ENCODE measurements at places on chromosomes 4 and X.

DNA sequence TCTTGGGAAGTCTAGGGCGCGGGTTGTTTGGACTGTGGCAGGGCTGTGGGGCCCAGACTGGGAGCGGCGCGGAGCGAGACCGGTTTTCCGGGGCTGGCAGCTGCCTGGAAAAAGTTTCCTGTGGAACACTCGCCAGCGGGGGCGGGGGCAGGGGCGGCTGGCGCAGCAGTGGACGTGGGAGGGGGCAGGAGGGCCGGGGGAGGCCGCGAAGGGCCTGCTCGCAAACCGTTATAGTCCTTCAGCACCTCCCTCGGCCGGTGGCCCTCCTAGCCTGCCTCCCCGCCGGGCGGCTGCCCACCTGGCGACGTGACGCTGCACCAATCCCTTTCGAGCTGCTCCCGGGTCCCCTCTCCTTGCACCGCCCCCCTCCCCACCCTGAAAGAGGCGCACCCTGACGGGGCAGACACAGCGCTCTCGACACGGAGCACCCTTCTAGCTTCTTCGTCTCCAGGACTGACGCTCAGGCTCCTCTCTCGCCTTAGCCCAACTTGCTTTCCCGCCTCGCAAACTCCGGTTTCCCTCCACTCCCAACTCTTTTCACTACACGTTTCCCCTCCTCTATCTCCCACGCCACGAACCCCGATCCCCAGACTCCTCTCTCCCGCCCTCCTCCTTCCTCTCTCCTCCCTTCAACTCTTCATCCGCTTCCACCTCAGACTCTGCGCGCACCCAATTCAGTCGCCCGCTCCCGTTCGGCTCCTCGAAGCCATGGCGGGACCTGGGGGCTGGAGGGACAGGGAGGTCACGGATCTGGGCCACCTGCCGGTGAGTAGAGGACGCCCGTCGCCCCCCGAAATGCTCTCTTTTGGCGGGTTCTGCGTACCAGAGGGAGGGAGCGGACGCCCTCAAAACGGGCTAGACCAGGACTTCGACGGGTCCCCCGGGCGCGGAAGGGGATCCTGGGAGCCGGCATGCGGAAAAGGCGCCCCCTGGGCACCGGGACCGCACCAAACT lies at the start of gene NRK:
NRK (plus strand) TSS at position 402 of the 954 bp plus-strand sequence; CDS start at position 709, 307 bp downstream.
- no peak for DNase-seq

DNA sequence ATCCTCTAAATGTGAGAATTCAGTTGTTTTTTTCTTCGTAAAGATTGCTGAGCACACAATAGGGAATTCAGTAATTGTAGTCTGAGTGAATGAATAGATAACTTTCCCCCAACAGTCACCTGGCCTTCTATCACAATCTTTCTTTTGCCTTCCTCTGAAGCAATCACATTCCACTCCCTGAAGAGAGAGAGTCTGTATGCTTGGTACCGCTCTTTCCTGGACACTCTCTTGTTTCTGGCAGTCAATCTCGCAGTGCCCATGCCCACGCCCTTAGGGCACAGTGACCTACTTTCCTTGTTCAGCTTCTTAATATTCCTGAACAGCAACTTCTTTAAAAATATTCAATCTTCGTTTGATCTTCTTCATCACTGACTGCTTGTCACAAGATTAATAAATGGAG lies 255.9 kb downstream of the ADAMTS3 start:
- DNase-seq = no peak

GRCh38 chr4:110501826-110502225 lies 25.9 kb downstream of the ENPEP start:
- DNase-seq = no peak

DNA sequence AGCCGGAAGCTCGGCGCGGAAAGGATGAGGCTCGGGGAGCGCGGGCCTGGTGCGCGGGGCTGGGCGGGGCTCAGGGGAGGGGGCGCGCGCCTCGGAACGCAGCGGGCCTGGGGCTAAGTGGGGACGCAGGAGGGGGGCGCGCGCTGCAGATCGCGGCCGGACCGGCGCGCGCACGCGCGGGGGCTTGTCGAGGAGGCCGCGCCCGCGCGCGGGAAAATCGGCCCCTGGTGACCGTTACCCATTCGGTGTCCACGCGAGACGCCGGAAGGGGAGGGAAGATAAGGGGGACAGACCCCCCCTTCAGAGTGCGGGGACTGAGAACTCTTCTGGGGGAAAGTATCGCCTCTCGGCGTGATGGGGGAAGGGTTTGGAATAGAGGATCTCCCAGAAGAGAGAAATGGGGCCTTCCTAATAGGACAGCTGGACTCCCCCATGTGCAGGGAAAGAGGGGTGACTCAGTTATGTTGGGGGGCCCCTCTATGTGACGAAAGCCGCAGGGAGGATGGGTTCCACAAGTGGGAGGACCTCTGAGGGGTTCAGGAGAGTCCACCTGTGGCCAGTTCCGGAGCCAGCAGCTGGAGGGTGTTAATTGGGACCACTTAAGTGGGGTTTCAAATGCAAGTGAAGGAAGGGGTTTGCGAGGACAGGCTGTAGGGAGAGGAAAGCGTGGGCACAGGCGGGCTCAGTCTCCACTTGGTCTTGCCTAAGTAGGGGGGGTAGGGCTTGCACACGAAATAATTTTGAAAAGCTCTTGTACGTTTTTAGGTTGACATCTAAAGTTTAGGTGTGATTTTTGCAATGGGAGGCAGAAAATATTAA lies 584 bp downstream of the SUV39H1 start:
- DNase-seq = no peak

DNA sequence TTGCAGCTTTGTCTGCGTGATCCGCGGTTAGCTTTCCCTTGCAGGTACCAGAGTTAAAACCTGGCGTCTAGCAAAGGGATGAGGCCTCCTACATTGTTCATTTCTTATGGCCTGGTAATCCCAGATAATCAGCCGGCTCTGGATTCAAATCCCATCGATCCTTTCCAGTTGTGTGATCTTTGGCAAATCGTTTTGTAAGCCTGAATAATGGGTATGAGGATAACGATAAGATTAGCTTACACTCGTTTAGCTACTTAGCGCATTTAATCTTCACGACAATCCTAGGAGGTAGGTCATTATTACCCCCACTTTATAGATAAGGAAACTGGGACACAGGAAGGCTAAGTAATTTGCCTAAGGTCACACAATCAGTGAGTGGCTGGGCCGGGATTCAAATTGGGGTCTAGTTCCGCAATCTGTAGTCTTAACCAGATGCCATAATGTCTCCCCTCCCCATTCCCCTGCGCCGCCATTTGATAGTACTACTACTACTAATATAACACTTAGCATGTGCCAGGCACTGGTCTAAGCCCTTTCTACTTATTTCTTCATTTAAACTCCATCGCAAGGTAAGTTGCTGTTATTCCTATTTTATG lies 1.7 kb upstream of the UBA1 start:
- no peak for DNase-seq

DNA sequence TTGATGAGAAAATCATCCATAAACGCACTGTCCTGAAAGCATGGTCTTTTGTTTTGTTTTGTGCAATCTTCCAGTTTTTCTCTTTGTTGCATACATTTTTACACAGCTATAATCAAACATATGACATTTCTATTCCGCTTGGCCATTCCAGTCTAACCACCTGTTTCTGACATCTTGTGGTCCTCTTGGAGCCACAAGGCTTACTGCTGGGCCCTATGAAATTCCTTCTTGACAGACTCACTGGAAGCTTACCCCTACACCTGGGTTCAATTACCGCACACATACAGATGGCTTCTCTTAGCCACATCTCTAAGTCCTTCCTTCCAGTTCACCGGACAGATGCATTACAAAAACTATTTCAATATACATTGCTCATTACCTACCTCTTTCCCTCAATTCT lies 72.4 kb downstream of the PAPSS1 start:
- DNase-seq = no peak

DNA sequence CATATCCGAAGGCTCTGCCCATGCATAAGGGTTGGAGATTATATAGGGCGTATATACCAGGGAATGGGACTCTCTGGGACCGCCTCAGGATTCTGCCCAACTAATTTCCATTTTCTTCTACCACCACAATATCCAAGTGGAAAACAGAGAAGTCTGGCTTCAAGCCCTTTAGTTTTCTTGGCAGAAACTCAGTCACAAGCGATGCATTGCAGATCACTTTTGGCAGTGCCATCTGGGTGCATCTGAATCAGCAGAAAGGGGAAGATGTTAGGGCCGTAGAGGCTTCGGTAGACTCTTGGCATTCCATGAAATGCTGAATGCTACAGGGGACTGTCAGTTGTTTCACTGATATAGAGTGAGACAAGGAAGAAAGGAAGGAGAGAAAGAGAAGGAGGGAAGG lies 94.1 kb upstream of the FAM9B start:
- DNase-seq = no peak

DNA sequence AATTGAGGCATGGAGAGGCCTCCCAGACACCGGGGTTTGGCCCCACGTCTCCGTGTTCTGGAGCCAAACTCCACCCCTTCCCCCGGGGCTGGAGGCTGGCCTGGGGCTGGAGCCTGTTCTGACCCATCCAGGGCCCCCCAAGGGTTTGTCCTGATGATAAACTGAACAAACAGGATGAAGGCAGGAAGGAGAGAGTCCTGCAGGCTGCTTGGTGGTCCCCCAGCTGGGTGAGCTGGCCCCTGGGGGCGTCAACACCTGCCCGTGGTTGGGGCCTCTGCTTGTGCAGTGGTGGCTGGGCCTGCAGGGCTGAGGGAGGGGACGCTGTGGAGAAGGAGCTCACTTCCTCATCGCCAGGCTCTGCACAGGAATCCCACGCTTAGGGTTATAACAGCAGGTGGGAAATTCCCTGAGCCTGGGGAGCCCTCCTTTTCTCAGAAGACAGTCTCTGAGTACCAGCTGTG lies 2.3 kb downstream of the SH3TC1 start:
- DNase-seq = no peak

DNA sequence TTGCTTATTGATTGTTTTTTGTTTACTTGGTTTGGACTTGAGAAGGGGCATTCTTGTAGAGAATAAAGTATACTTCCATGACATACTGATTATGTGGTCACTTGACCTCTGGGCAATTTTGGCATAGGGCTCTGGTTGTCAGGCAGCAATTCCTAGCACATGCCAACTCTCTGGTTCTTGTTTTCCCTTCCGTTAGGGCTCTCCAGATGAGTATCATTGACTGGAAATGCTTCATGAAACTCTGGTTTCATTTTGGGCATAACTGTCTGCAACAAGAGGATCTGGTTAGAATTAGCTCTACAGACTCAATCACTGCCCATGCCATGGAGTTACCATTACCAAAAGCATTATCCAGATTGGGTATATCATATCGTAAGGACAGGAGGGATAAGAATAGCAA lies 1057.9 kb downstream of the FAT4 start:
- no peak for DNase-seq

GRCh38 chrX:114619874-114620273 lies 36.0 kb downstream of the HTR2C start:
- no peak for DNase-seq

- no peak for DNase-seq
Measured at GRCh38 chrX:120358737-120359456, 3.0 kb upstream of the ATP1B4 start.

DNA sequence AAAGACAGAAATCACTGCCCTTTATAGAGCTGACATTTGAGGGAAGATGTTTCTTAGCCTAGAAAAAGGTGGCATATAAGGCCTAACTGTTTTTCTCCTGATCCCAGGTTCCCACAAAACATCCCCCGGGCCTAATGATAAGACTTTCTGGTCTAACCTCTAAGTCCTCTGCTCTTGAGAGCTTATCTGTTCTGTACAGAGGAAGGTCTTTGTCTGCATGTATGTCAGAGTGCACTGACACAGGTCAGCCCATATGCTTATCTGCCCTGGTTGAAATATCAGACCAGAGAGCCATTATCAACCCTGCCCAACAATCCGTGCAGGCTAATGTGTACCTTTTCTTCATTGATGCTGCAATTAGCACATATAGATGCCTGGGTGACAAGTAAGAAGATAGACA lies 76.2 kb downstream of the ARHGEF9 start:
- DNase-seq = no peak

GRCh38 chr4:173525118-173526011 lies 4.7 kb downstream of the HAND2 start:
- no peak for DNase-seq

GRCh38 chr4:52957220-52957686 lies 95.1 kb downstream of the RASL11B start:
- DNase-seq = no peak

All from mucosa of gallbladder (tissue), 1 donor.